Placental pericyte (primary cell): ENCODE measurements at places on chromosomes 3 and 15. TPM values are rescaled to one million over a fixed set of nuclear protein-coding genes. Genes with fewer than 3 reads are reported as not detected.

The SNX4 gene
- total RNA-seq: 40.0 and 41.7 TPM in 2 replicates

The RBPMS2 gene
- total RNA-seq: 0.22 TPM in 1 of 2 replicates, not detected in the other

The CCDC13 gene
- 0.22 and 0.57 TPM in 2 replicates for total RNA-seq

The NAA50 gene
- 162 and 226 TPM in 2 replicates for total RNA-seq

The GALNT15 gene
- total RNA-seq: 0.88 and 4.2 TPM in 2 replicates

The IQSEC1 gene
- 14.2 and 22.3 TPM in 2 replicates for total RNA-seq

The PTH1R gene
- not detected in 2 replicates for total RNA-seq

The ENTPD3 gene
- 0.22 and 0.29 TPM in 2 replicates for total RNA-seq

The C3orf20 gene
- total RNA-seq: under 0.01 and 0.22 TPM in 2 replicates

The IL17RD gene
- 0.44 and 0.72 TPM in 2 replicates for total RNA-seq

The SCN11A gene
- total RNA-seq: under 0.01 TPM in 2 replicates

The GRK7 gene
- not detected in 2 replicates for total RNA-seq

The CTXND1 gene
- not detected in 2 replicates for total RNA-seq

The RLBP1 gene
- not detected in 2 replicates for total RNA-seq

The LRRC49 gene
- 11.5 and 33.0 TPM in 2 replicates for total RNA-seq

The GSK3B gene
- total RNA-seq: 70.5 and 77.9 TPM in 2 replicates

The HRG gene
- total RNA-seq: not detected in 2 replicates

The SLC51A gene
- not detected in 2 replicates for total RNA-seq
